ENCODE measurements at places on chromosomes 6 and 20.

GRCh38 chr6:84172080-84172479, 55.4 kb downstream of the CEP162 start:
- DNase-seq = no peak

GRCh38 chr20:57493091-57493615, 31.8 kb downstream of the CTCFL start:
- no peak for DNase-seq

- DNase-seq = no peak
Measured at GRCh38 chr20:6388671-6389197, 265.9 kb upstream of the FERMT1 start.

- DNase-seq = no peak
Measured at GRCh38 chr20:13418263-13419229, 197.5 kb downstream of the ISM1 start.
